ENCODE measurements at places on chromosomes 16 and 17. TPM values are rescaled to one million over a fixed set of nuclear protein-coding genes. Genes with fewer than 3 reads are reported as not detected.

The TMEM92 gene
- total RNA-seq = not detected

The FNDC8 gene
- total RNA-seq = not detected

The DNAH17 gene
- total RNA-seq = not detected

The ZNF500 gene
- 4.3 TPM for total RNA-seq

The TTLL6 gene
- total RNA-seq = not detected

Data from right atrium auricular region (tissue), 2 donors.